ENCODE measurements at places on chromosomes 13 and 19.

DNA sequence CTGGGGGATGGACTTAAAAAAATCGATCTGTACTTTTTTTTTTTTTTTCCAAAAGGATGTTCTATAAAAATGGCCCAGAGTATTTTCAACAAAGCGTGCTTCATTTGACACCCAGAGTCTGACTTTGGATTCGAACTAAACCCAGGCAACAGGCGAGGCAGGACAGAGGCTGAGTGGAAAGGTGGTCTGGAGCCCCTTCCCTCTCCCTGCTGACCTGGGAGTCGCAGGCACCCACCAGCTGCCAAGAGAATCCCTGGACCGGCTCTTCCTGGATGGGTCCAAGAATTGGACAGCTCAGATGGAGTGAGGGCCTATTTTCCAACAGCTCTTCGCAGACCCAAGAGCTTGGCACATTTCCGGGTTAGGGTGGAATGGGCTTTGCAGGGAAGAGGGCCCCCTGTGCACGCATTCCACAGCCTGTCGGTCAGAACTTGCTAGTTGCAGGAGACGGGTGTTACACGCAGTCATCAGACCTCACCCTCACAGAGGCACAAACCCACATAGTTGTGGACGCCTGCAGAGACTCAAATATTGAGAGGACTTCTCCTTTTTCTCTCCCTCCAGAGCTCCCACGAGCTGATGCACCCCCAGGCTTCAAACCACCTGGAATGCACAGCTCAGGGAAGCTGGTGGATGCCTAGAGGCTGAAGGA, 15.2 kb downstream of the KCTD15 start:
- DNase-seq, result no peak

- no peak for DNase-seq
Measured at GRCh38 chr19:33509774-33510173, 11.8 kb downstream of the PEPD start.

DNA sequence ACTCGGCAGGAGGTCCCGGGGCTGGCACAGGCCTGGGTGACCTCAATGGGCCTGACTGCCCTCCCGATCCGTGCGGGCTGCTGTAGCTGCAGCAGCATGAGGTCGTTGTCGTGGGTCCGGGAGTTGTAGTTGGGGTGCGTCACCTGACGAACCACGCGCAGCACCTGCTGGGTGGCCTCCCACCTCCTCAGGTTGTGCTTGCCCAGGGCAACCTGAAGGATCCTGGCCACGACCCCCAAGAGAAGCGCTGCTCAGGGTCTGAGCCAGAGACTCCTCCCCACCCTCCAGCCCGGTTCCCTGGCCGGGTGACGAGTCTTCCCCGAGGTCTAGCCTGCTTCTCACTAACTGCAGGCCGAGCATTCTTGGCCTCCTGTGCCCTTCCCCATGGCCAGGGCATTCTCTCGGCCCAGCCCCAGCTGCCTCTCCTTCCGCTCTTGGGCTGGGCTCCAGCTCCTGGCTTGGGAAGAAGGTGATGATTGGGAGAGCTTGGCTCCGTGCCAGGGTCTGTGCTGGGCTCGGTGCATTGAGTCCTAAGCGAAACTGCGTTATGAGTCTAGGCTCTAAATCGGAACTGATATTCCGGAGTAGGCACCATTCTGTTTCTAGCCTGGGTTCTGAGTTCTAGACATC, 3.1 kb downstream of the KLK14 start:
- DNase-seq, result no peak

- no peak for DNase-seq
Measured at GRCh38 chr19:2361246-2362045, 1.4 kb downstream of the TMPRSS9 start.

GRCh38 chr19:17997969-17998826, 9.8 kb upstream of the ARRDC2 start:
- DNase-seq, result peak; percentile 63

DNA sequence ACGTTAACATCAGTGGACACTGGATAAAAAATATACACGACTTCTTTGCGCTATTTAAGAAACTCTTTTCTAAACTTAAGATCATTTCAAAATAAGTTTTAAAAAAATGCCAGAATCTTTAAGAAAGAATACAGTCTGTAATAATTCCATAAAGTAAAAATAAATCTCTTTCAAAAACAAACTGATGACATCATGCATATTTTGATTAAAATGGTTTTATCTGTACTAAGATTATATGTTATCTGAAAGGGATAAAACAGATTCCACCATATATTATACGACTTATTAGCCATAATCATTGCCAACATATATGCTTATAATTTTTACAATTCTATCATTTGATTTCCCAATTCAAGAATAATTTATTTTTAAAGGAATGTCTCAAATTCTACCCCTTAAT, 15.3 kb upstream of the ELF1 start:
- no peak for DNase-seq

Measured in ecto neural progenitor cell (in vitro differentiated cells).